ENCODE measurements at places on chromosomes 12 and 14. TPM values are rescaled to one million over a fixed set of nuclear protein-coding genes. Genes with fewer than 3 reads are reported as not detected.

Gene FOXA1
- 7.6 TPM for total RNA-seq

Gene MGST1
- 736 TPM for total RNA-seq

Gene PRH2
- total RNA-seq: not detected

Gene PUS7L
- total RNA-seq: 2.9 TPM

Gene RTN1
- total RNA-seq: not detected

Gene DEPDC4
- 1.8 TPM for total RNA-seq

Gene ANO4
- 0.13 TPM for total RNA-seq

Gene COX8C
- total RNA-seq: not detected

Gene MLXIP
- total RNA-seq: 35.5 TPM

Gene ARF6
- 77.4 TPM for total RNA-seq

Gene ABCD2
- not detected for total RNA-seq

Gene KCNC2
- total RNA-seq: not detected

Gene ARHGAP9
- total RNA-seq: 0.35 TPM

Gene OTUB2
- 3.0 TPM for total RNA-seq

Gene SYT1
- 5.3 TPM for total RNA-seq

Gene ASPG
- not detected for total RNA-seq

Gene CRIP1
- total RNA-seq: 1,895 TPM

Gene NELL2
- total RNA-seq: 0.11 TPM

Gene SLCO1B1
- 0.39 TPM for total RNA-seq

Gene OAS2
- total RNA-seq: 0.41 TPM

Gene SPX
- 2.8 TPM for total RNA-seq

Gene PRKAG1
- 40.9 TPM for total RNA-seq

Gene ZNF891
- 0.28 TPM for total RNA-seq

Gene EIF4B
- 273 TPM for total RNA-seq

Gene INSM2
- total RNA-seq: not detected

Gene STRAP
- total RNA-seq: 193 TPM

Gene LALBA
- not detected for total RNA-seq

Gene TAS2R46
- not detected for total RNA-seq

Gene DHH
- total RNA-seq: not detected

Gene MAP1LC3B2
- 1.8 TPM for total RNA-seq

Gene ARMH4
- total RNA-seq: 1.5 TPM

Gene ANO2
- not detected for total RNA-seq

Gene COL2A1
- total RNA-seq: not detected

Gene CABP1
- total RNA-seq: 0.26 TPM

Gene KLRF1
- not detected for total RNA-seq

Gene CD69
- total RNA-seq: not detected

Gene USP44
- 0.20 TPM for total RNA-seq

Gene HOXC13
- total RNA-seq: 18.5 TPM

Gene MGAT4C
- not detected for total RNA-seq

Gene LUM
- total RNA-seq: 0.28 TPM

Gene MYL6
- total RNA-seq: 2,090 TPM

Gene KLRK1
- total RNA-seq: not detected

Gene SLC6A15
- 3.8 TPM for total RNA-seq

Gene CLEC2A
- not detected for total RNA-seq

Gene MAP4K5
- 35.1 TPM for total RNA-seq

Gene TECPR2
- 5.7 TPM for total RNA-seq

Gene CLEC6A
- not detected for total RNA-seq

Gene CISTR
- not detected for total RNA-seq

Gene CNTN1
- 35.1 TPM for total RNA-seq

Gene ASB2
- 0.67 TPM for total RNA-seq

Gene KDM2B
- total RNA-seq: 15.7 TPM

Gene CACNA1C
- total RNA-seq: 0.09 TPM
